ENCODE measurements at places on chromosomes 11 and 22.
A peak's percentile ranks its signal among the peaks of the same experiment; 100 is the strongest.

GRCh38 chr11:128528294-128528693, 59.1 kb downstream of the ETS1 start:
- no peak for DNase-seq

- no peak for DNase-seq
These were observed 30.4 kb downstream of the PAAF1 start for GRCh38 chr11:73907191-73907590.

DNA sequence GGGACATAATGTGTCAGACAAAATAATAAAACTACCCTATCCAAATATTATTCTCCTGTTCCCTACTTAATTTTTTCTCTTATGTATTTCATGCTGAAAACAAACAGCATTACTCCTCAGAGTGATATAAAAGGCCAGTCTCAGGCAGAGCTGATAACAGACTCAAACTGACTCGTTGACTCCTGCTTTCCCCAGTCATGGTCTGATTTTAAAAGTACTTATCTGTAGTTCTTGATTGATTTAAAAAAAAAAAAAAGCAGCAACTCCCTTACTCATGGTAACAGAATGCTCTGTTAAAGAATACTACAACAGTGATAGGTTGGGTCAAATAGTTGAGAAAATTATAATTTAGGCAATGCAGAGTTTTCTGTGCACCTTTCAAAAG, 90.3 kb upstream of the BARX2 start:
- DNase-seq = no peak

- DNase-seq = peak; percentile 77
These were observed 8.2 kb downstream of the UPB1 start for GRCh38 chr22:24503137-24503842.

GRCh38 chr11:5994791-5995190, 8.0 kb upstream of the OR52L1 start:
- no peak for DNase-seq

GRCh38 chr11:117985953-117986887, at the start of gene IL10RA:
Gene IL10RA, plus strand, starts transcription at chr11:117986394. Its CDS starts 74 bp downstream, at chr11:117986468.
- peak; percentile 44 for DNase-seq
